Osteoblast (primary cell): ENCODE measurements at places on chromosomes 12 and 14. TPM values are rescaled to one million over a fixed set of nuclear protein-coding genes. Genes with fewer than 3 reads are reported as not detected.

- no peak for DNase-seq
- H3K27ac ChIP-seq: peak overlapping the region; percentile 85
- peaks cover 35% of the 10 kb centered on the region for H3K4me1 ChIP-seq
- H3K36me3 ChIP-seq: peaks cover 19% of the 10 kb centered on the region
- no peaks in the 10 kb centered on the region for H3K27me3 ChIP-seq
Measured at GRCh38 chr14:77579065-77579464, 37.4 kb downstream of the SPTLC2 start.

DNA sequence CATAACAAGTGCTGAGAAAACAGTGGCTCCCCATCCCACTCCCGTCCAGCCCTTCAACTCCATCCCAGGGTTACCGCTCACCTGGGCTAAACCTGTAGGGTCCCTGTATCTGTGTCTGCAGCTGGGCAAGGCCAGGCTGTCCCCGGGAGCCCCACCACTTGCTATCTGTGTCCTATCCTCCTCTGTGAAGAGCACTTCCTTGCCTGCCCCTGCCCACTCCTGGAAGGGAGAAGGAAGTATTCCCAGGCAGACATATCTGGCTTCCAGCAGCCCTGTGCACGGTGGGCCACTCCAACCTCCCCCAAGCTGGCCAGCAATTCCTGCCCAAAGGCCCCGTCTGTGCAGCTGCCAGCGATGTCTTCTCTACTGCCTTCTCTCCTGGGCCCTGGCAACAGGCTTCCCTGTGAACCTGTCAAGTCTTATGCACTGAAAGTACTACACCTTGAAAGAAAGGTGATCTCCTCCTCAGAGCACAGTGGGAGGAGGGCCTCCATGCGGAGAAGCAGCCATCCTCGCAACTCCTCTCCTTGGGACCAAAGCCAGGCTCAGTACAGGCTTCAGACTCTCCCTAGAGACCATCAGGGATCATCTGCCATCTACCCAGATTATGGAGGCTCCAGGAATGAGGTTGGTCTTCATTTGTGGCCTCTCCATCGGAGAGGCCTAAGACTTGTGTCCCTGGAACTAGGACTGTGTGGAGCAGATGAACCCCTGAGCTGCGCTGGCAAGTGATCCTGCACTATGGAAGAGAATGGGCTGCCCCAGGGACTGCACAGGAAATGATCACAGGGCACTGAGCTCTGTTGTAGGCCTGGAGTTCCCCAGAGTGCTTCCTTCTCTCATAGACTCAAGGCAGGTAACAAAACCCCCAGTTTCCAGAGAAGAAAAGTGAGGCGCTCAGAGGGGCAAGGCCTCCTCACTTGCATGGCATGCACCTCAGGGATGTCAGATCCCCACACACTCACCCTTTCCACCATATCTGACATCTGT is 663.6 kb downstream of the BCL11B start:
- no peaks in the 10 kb centered on the region for H3K27me3 ChIP-seq
- no peak overlapping the region for H3K4me3 ChIP-seq
- H3K27ac ChIP-seq: no peak overlapping the region
- no peak for DNase-seq

DNA sequence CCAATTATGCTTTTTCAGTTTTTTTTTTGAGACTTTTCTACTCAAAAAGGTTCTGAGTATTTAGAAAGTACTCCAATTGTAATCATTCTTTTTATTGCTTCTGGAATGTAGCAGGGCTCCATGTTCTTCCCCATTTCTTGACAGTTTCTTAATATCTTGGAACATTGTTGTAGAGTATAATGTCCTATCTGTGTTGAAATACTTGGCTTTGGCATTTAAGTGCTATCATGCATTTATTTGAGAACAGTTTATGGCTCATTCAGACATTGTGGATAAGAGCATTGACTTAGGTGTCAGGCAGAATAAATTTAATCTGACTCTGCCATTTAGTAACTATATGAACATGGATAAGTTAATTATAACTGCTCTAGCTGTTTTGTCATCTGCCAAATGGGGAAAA is 28.3 kb downstream of the ADIPOR2 start:
- peaks cover 10% of the 10 kb centered on the region for H3K4me1 ChIP-seq
- H3K27ac ChIP-seq: no peak overlapping the region
- no peak overlapping the region for H3K4me3 ChIP-seq
- DNase-seq: no peak

DNA sequence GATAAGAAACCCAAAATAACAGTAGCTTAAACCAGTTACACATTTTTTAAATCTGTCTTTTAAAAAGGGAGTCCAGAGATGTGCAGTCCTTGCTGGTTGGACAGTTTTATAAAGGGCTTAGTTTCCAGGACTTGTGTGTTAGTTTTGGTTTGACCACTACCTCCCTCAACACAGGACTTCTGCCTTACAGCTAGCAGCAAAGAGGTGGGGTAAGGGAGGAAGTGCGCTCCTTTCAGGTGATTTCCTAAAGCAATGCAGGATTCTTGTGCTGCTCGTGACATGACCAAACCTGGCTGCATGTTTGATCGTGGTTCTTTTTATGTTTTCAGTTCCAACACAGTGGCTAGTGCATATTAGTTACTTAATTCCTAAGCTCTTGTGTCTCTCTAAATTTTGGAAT is 266.2 kb downstream of the TMTC2 start:
- DNase-seq: no peak
- H3K27me3 ChIP-seq: no peaks in the 10 kb centered on the region
- no peak overlapping the region for H3K4me3 ChIP-seq
- no peaks in the 10 kb centered on the region for H3K36me3 ChIP-seq

DNA sequence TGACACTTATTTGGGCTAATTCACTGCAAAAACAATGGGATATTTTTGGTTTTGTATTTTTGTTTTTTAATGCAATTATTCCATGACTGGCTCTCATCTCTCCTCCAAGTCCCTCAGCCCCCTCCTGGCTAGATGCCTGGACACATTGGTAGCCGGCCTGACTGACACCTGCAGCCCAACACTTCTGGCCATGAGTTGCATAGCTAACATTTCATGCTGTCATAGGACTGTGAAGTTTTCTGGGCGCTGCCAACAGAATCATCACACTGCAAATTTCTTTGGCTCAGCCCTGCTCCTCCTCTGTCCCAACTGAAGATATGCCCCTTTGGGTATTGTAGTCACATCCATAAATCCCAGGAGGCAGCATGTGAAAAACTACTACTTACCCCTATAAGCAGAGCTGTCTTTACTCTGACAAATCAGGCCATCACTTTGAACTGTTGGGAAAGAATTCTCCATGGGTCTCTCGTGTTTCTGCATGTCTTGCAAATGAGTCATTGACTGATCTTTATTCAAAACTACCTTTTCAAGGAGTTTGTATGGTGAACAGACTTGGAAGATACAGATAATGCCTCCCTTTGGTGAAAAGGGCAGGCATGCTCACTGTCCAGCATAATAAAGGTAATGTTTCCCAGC is 126.7 kb upstream of the LGR5 start:
- no peaks in the 10 kb centered on the region for H3K36me3 ChIP-seq
- H3K4me3 ChIP-seq: no peak overlapping the region
- DNase-seq: peak; percentile 23
- H3K27ac ChIP-seq: no peak overlapping the region

GRCh38 chr12:5548152-5548943 is 116.4 kb downstream of the NTF3 start:
- no peak for DNase-seq
- H3K36me3 ChIP-seq: no peaks in the 10 kb centered on the region
- H3K4me1 ChIP-seq: no peaks in the 10 kb centered on the region
- no peak overlapping the region for H3K4me3 ChIP-seq
- no peaks in the 10 kb centered on the region for H3K27me3 ChIP-seq

- H3K27ac ChIP-seq: no peak overlapping the region
- H3K4me3 ChIP-seq: no peak overlapping the region
- no peaks in the 10 kb centered on the region for H3K36me3 ChIP-seq
- no peak for DNase-seq
- peaks cover 4% of the 10 kb centered on the region for H3K27me3 ChIP-seq
Measured at GRCh38 chr12:54991161-54991990, 6.8 kb upstream of the TESPA1 start.

DNA sequence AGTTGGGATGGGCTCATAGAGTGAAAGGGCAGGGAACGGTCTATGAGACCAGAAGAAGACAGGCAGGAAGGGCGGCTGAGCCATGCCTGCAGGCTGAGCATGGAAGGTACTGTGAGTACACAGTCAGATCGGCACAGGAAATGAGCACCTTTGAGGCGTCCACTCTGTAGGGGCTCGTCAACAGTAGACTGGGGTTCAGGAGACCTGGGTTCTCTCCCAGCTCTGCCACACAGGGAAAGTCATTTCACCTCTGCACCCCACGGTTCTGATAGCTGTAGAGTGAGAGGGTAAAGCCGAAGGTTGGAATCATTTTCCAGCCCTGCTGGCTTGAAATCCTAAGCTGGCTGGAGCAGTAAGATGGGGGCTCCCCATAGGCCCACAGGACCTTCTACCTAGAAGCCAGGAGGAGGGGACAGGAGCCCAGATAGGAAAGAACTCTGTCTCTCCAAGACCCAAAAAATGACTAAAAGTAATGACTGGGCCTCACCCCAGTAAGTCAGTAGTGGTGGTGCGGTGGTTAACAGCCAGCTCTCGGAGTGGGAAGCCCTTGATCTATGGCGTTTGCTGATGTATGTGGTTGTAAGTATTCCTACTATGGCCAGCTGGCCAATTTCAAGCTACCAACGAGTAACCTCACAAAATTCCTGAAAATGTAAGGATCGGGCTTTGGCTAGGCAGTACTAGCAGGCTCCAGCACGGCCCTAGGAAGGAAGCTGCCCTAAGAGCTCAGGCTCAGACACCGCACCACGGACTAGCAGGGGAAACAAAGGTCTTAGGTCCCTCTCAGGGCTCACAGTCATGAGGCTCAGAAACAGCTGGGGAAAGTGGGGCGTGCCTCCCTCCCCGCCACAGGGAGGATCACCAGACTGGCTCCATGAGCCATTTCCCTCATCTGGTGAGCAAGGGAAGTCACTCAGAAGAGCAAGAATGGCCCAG is 10.3 kb upstream of the CD27 start:
- H3K4me1 ChIP-seq: peaks cover 19% of the 10 kb centered on the region
- no peaks in the 10 kb centered on the region for H3K27me3 ChIP-seq
- H3K36me3 ChIP-seq: no peaks in the 10 kb centered on the region

- H3K4me3 ChIP-seq: no peak overlapping the region
- peaks cover 4% of the 10 kb centered on the region for H3K4me1 ChIP-seq
- no peaks in the 10 kb centered on the region for H3K27me3 ChIP-seq
- DNase-seq: peak; percentile 86
- no peaks in the 10 kb centered on the region for H3K36me3 ChIP-seq
Measured at GRCh38 chr12:123071099-123071800, 79.6 kb downstream of the PITPNM2 start.

GRCh38 chr12:40222247-40222646 is 2.5 kb upstream of the LRRK2 start:
- no peak overlapping the region for H3K4me3 ChIP-seq
- no peak for DNase-seq
- peaks cover 22% of the 10 kb centered on the region for H3K4me1 ChIP-seq
- no peaks in the 10 kb centered on the region for H3K36me3 ChIP-seq
- H3K27ac ChIP-seq: no peak overlapping the region
- H3K27me3 ChIP-seq: no peaks in the 10 kb centered on the region

CCDC196 gene
- total RNA-seq: not detected in 2 replicates

IFNG-AS1 gene
- total RNA-seq: under 0.01 and 0.29 TPM in 2 replicates

RHEBL1 gene
- total RNA-seq: 0.72 and 0.88 TPM in 2 replicates
